Breast epithelium (tissue), 4 donors: ENCODE measurements at places on chromosomes 5 and 9. TPM values are rescaled to one million over a fixed set of nuclear protein-coding genes. Genes with fewer than 3 reads are reported as not detected.

The GALNT10 gene
- 67.2 TPM for total RNA-seq

DNA sequence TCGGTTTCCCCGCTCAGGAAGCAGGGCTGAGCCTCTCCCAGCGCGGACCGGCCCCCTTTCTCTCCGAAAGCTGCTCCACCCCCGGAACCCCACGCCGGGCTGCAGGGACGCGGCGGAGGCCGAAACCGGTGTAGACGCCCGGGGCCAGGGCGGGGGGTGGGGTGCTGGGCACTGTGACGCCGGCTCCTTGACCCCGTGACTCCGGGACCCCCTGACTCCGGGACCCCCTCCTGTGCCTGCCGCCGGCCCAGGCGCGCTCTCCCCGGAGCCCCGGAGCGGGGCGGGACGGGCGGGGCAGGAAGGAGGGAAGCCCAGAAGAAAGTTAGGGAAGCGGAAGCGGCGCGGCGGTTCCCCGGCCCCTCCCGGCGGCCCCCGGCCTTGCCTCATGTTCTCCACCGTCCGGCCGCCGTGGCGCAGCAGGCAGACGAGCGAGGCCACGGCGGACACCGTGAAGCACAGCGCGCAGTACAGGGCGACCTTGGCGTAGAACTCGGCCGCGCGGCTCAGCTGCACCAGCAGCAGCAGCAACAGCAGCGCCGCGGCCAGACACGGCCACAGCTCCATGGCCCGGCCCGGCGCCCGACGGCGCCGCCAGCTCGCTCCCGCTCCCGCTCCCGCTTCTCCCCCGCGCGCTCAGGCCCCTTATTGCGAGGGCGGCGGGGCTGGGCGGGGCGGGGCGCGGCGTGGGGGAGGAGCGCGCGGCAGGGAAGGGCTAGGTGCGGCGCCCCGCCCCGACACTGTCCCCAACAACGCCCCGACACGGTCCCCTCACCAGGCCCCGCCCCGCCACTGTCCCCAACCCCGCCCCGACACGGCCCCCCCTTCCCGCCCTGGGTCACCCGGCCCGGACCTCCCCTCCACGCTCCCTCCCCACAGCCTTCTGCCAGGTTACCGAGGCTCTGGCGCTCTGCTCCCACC lies at the start of gene AGPAT2:
Gene AGPAT2, minus strand, starts transcription at position 664 of the 918 bp plus-strand sequence. Its CDS starts 100 bp downstream, at position 564.
- no peaks in the 10 kb centered on the region for H3K27me3 ChIP-seq
- no peaks in the 10 kb centered on the region for H3K36me3 ChIP-seq
- peak within 1 kb of the TSS; percentile 78 for H3K4me3 ChIP-seq

The CRB2 gene
- not detected for total RNA-seq

DNA sequence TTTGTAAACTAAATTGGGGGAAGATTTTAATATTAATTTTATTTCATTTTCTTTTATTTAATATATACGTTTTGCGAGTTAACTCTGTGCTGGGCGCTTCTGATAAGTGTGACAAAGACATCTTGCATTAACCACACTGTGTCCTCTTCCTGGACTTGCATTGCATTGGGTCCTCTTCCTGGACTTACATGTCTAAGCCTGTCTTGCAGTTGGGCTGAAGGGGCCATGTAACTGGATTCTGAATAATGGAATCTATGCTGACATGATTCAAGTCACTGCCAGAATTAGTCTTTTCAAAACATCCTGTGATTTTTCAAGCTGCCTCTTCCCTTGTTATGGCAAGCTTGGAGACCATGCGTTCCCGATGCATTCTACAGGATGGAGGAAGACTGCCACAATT lies 122.6 kb downstream of the TRIM32 start:
- DNase-seq = no peak
- H3K27ac ChIP-seq = no peak overlapping the region
- H3K4me3 ChIP-seq = no peak overlapping the region
- no peaks in the 10 kb centered on the region for H3K4me1 ChIP-seq
